ENCODE measurements at places on chromosomes 6 and 20. TPM values are rescaled to one million over a fixed set of nuclear protein-coding genes. Genes with fewer than 3 reads are reported as not detected.

- DNase-seq, result peak; percentile 69
These were observed 29.4 kb downstream of the PLCB1 start for GRCh38 chr20:8161264-8162071.

- peak; percentile 25 for DNase-seq
These were observed 79.1 kb downstream of the SLC22A23 start for GRCh38 chr6:3377536-3378397.

- DNase-seq, result no peak
These were observed 89.6 kb downstream of the TMEM242 start for GRCh38 chr6:157233686-157234085.

The CD93 gene
- 129 TPM for total RNA-seq

DNA sequence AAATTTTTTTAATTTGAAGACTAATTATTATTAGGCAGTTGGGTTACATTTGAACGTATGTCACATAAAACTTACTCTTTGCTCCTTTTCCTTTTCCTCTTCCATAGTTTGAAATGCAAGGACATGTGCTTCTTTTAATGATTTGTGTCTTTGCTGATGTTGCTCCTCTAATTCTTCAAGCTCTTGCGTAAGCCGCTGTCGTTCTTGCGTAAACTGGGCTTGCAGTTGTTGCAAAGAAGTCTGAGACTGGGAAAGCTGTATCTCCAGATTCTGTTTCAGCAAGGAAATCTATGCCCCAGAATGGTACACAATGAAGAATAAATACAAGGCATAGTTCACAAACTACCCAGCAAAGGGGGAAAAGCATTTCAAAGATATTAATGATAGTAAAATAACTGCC lies 45.1 kb upstream of the MCM9 start:
- DNase-seq, result no peak

The FOXA2 gene
- not detected for total RNA-seq

DNA sequence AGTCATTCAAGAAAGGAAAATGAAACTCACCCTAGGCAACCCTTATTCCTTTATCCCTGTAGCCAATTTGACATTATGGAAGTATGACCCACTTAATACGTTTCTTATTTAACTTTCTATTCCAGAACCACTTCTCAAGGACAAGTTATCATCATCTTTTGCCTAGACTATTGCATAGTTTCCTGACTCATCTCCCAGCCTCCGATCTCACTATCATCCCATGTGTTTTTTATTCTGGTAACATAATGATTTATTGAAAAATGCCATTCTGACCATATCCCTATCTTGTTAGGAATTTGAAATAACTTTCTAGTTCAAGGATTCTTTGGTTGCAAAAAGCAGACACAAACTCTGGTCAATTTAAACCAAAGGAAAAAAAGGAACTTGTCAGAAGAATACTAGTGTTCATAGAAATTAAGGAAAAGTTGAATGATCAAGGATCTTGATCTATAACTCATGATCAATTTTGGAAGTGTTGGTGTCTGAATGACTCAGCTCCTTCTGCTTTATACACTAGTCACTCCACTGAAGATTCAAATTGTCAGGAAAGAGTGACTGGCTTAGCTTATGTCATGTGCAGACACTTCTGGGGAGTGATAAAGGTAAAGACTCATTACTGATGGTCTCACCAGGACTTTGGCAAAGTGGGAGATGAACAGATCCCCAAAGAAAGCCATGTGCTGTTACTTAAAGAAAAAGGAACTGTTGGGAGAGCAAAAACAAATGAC lies 8.5 kb upstream of the TINAG start:
- DNase-seq, result no peak

The FAM209B gene
- not detected for total RNA-seq

- no peak for DNase-seq
These were observed 92.6 kb upstream of the PREP start for GRCh38 chr6:105495515-105495914.

The SPDEF gene
- not detected for total RNA-seq

The CTCFL gene
- total RNA-seq, result not detected

- no peak for DNase-seq
These were observed 27.9 kb downstream of the GSS start for GRCh38 chr20:34927736-34928135.

DNA sequence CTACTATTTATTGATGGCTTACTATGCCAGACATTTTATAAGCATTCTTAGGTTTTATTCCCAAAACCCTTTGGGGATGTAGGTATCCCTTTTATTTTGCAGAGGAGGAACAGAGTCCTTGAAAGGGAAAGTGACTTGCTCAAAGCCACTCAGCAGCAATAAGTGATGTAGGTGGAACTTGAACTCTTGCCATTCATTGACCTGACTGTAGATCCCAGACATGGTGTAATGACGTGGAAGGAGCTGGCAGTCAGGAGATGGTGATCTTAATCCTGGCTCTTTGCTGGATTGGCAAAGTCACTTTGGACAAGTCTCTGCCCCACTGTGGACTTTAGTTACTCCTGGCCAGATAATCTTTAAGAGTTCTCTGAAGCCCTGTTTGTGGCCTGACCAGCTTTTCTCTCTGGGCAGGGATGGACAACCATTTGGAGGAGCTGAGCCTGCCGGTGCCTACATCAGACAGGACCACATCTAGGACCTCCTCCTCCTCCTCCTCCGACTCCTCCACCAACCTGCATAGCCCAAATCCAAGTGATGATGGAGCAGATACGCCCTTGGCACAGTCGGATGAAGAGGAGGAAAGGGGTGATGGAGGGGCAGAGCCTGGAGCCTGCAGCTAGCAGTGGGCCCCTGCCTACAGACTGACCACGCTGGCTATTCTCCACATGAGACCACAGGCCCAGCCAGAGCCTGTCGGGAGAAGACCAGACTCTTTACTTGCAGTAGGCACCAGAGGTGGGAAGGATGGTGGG lies 1.6 kb downstream of the DBNDD2 start:
- no peak for DNase-seq

DNA sequence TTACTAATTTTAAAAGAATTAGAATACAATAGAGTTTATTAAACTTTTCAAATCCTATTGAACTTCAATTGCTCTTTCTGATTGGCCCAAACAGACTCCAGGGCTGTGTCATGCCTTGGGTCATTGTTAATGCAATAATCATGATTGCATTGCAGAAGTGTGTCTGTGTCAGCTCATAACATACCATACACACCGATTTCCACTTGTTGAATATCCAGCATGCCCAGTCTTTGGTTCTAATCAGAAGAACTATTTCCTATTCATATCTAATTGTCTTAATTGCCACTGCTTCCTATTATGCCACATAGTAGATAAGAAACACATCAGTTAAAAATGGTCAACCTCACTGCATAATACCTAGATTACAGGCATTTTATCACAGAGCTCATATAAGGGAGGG lies 106.1 kb upstream of the JAG1 start:
- DNase-seq, result no peak

The TAF8 gene
- 16.9 TPM for total RNA-seq

The RIPOR3 gene
- 0.20 TPM for total RNA-seq
